Adipose tissue (tissue), 3 donors: ENCODE measurements at places on chromosomes 2 and 18. TPM values are rescaled to one million over a fixed set of nuclear protein-coding genes. Genes with fewer than 3 reads are reported as not detected.

The DTNA gene
- polyA plus RNA-seq, result 10.7 TPM

The DOK6 gene
- 0.79 TPM for polyA plus RNA-seq

The ANKRD62 gene
- polyA plus RNA-seq, result 0.03 TPM

The TRIM43 gene
- not detected for polyA plus RNA-seq

The MROH2A gene
- 0.09 TPM for polyA plus RNA-seq

The GKN2 gene
- polyA plus RNA-seq, result 29.8 TPM

The CHAC2 gene
- 2.9 TPM for polyA plus RNA-seq

The CCL20 gene
- 0.40 TPM for polyA plus RNA-seq

The TEX44 gene
- polyA plus RNA-seq, result not detected

The BCL2L11 gene
- polyA plus RNA-seq, result 4.7 TPM

The C1QL2 gene
- polyA plus RNA-seq, result not detected

The GREB1L gene
- 3.8 TPM for polyA plus RNA-seq

The RSAD2 gene
- polyA plus RNA-seq, result 1.5 TPM

The CABYR gene
- 1.3 TPM for polyA plus RNA-seq

The SPC25 gene
- 0.25 TPM for polyA plus RNA-seq

The SERPINB4 gene
- polyA plus RNA-seq, result not detected

The CEBPZ gene
- 37.9 TPM for polyA plus RNA-seq

The PSTPIP2 gene
- 5.1 TPM for polyA plus RNA-seq

The RPL37A gene
- 3,477 TPM for polyA plus RNA-seq

The CYP27C1 gene
- 0.43 TPM for polyA plus RNA-seq

The RAB6C gene
- polyA plus RNA-seq, result 0.06 TPM

The PER2 gene
- 3.6 TPM for polyA plus RNA-seq

The IRS1 gene
- 17.1 TPM for polyA plus RNA-seq

The LRRTM4 gene
- polyA plus RNA-seq, result not detected

The GAL3ST2 gene
- polyA plus RNA-seq, result not detected

The MC4R gene
- not detected for polyA plus RNA-seq

The RNF125 gene
- 9.6 TPM for polyA plus RNA-seq

The TSPYL6 gene
- not detected for polyA plus RNA-seq

The ACTG2 gene
- 17.1 TPM for polyA plus RNA-seq

The KCNG2 gene
- polyA plus RNA-seq, result 0.42 TPM

The FTCDNL1 gene
- polyA plus RNA-seq, result 0.90 TPM

The REG3A gene
- 1.2 TPM for polyA plus RNA-seq

The FEV gene
- 0.58 TPM for polyA plus RNA-seq

The PAIP2B gene
- 4.9 TPM for polyA plus RNA-seq

The CDKL4 gene
- 0.06 TPM for polyA plus RNA-seq

The EVX2 gene
- not detected for polyA plus RNA-seq

The SCRN3 gene
- 9.3 TPM for polyA plus RNA-seq

The LRP1B gene
- polyA plus RNA-seq, result 0.25 TPM

The KCNJ3 gene
- polyA plus RNA-seq, result 0.41 TPM

The TRAK2 gene
- polyA plus RNA-seq, result 66.6 TPM

The GALR1 gene
- 0.02 TPM for polyA plus RNA-seq

The GGCX gene
- 25.5 TPM for polyA plus RNA-seq

The SERPINB12 gene
- polyA plus RNA-seq, result not detected
